Cerebellar cortex (tissue), 1 donor: ENCODE measurements at places on chromosomes 11 and 22.

GRCh38 chr11:2775083-2775625, 75.4 kb upstream of the KCNQ1OT1 start:
- DNase-seq: no peak

DNA sequence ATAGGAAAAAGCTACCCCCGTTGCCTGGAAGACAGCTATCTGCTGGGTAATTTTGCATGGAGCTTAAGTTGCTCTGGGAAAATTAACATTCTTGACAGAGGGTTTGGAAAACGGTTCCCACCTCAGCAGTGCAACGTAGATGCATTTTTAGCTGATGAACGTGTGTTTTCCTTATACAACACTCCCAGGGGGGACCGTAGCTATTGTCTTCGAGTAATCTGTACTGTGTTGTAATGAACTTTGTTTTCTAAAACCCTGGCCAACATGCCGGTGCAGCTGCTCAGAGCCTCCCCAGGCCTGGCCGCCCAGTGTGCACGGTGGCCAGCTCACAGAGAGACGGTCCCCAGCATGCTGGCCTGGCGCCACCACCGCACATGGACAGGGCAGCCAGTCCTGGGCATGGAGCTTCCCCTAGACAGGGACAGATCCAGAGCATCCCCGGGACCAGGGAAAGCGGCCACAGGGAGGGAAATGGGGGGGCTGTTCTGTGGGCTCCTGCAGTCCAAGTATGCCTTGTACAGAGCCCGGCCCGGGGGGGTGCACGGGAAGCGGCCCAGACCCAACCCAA, 2.2 kb downstream of the TNNT3 start:
- DNase-seq: no peak

- DNase-seq: no peak
These were observed 15.6 kb upstream of the ARHGAP8 start for GRCh38 chr22:44736581-44737405.

- DNase-seq: no peak
These were observed 6.0 kb upstream of the MS4A4A start for GRCh38 chr11:60274416-60274815.

DNA sequence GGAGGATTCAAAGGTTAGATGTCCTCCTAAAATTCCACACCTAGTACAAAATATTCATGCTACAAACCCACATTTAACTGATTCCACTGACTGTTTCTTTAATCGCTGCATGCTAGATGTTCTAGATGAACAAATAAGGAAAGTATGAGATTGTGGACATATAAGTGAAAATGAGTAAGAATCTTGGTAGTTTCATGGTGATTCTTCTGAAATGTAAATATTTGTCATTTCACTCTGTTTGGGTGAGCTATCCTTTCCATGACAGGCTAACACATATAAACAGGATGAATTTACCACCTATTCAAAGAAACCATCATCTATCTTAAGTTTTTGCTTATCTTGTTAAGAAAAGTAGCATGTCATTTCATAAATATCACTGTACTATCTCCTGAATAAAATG, 14.8 kb downstream of the OR5B3 start:
- DNase-seq: no peak

GRCh38 chr22:45537734-45538181, 35.1 kb downstream of the FBLN1 start:
- DNase-seq: peak; percentile 79
